Muscle of leg (tissue), 16 donors: ENCODE measurements at places on chromosomes 4 and X.

GRCh38 chr4:104129243-104129642 is 365.5 kb downstream of the CXXC4 start:
- DNase-seq: no peak

DNA sequence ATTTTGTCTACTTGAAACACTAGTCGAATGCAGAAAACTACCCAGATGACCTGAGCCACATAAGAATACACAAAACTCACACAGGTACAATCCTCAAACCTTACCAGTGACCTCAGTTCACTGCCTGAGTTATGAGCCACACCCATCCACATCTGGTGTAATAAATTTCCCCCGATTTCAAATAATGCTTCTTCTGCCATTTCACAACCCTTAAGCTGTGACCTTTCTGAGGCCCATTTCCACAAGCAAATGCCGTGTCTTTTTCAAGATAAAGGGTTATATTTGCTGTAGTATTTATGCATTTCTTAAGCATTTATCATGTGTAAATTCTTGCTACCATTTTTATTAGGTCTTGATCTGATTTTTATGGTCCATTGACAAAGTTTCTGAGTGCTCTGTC is 1.8 kb upstream of the ARHGEF38 start:
- no peak for DNase-seq

DNA sequence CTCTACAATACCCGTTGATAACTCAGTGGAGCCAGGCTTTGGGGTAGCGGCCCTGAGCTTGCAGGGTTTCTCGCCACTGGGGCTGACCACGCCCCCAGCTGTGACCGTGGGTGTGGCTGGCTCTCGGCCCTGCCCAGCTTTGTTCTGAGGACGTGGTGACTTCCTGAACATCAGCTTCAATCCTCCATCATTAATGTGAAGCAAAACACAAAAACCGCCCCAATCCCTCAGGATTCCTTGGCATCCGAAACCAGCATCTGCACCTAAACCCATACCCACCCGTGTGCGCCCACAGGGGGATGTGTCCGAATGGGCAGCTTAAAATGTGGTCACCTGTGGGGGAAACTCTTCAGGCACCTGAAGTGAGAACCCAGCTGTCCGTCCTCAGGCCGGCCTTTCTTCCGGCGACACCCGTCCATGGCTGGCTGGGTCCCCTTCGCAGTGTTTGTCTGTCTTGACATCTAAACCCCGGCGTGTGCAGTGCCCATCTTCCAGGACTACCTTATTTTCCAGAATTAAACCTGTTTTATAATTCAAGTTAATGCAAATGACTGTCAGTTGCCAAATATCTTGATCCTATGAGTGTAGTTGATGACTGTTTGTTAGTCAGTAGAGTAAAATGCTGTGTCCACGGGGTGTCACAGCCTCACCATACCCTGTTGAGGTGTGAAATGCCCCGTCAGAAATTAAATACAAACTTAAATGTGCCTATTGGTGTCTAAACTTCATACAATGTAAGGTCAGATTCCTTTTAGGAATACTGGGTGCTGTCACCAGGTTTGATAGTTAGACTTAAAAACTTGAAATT is 27.3 kb downstream of the NELFA start:
- DNase-seq: no peak

DNA sequence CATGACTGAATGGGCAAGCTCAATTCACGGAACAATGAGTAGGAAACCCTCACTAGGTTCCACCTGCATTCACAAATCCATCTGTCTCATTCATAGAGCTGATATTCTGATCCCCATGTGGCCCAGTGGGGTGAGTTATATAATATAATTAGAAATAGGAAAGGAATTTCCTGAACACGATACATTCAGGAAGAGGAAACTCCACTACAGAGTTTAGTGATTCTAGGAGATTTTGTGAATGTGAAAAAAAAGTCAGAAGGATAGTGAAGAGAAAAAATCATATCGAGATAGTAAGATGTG is 471.2 kb downstream of the GASK1B start:
- DNase-seq: no peak

DNA sequence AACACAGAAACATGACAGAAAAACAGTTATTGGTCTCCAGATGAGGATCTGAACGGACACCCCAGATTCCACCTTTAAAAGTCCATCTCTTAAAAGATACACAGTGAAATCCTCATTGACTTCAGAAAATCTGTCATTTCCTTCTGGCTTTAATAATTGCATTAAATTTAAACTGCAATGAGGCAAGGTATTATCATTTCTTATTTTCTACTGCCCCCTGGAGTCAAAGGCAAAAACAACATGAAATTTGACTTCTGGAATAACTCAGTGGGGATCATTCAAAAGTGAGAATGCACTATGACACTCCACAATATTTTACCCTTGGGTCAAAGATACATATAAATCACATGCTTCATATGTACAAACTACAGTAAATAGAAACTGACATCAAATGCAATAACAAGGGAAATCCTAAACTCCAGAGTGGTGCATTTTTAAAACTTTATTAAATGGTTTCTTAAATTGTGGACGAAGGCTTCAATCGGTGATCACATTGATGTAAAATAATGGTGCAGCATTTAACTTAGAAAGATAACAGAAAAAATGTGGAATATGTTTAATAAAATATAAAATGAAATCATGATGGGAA is 56.4 kb upstream of the SPANXN1 start:
- DNase-seq: peak; percentile 17

- peak; percentile 75 for DNase-seq
Measured at GRCh38 chr4:10640561-10641201, 43.9 kb downstream of the CLNK start.

DNA sequence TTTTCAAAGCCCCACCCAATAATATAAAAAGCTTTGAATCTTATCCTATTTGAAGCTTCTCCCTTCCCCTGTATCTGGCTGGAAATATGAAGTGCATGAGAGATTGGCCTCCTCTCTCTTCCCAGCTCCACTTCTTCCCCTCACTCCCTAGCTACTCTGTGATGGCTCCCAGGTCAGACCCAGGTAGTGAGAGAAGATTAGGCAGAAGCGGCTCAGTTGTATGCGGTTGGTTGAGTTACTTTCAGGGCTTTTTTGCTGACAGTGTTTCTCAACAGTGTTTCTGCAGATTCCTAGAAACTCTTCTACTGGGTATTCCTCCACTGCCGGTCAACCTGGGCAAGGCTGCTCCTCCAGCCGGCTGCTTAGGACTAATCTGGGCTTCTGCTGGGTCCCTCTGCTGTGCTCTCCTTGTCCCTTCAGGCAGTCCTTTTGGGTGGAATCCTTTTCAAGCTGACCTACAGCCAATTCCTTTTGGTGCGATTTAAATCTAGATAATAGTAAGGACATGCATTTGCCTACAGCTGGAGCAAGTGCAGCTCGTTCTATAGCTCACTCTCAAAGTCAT is 87.4 kb upstream of the SLC7A11 start:
- no peak for DNase-seq

DNA sequence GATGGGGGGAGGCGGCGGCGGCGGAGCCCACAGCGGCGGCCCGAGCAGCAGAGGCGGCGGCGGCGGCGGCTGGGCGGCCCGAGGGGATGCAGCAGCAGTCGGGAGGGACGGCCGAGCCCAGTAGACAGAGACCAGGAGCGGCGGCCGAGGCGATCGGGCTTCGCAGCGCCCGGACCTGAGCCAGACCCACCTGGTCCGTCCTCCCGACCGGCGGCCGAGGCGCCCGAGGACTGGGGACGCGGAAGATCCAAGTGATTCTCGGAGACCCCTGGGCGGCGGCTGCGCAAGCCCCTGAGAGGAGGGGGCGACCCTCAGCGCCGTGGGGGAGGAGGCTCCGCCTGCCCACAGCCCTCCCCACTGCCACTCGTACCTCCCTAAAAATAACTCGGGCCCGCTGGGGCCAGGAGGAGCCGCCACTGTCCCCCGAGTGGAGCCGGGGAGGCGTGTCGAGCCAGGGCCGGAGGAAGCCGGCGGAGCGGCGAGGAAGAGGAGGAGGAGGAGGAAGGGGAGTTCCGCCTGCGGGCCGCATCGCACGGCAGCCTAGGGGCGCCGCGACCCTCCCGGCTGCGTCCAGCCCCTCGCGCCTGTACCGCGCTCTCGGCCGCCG is 608 bp downstream of the RAPGEF2 start:
- peak; percentile 70 for DNase-seq

GRCh38 chrX:38882894-38883626 is 81.8 kb downstream of the MID1IP1 start:
- DNase-seq: no peak

DNA sequence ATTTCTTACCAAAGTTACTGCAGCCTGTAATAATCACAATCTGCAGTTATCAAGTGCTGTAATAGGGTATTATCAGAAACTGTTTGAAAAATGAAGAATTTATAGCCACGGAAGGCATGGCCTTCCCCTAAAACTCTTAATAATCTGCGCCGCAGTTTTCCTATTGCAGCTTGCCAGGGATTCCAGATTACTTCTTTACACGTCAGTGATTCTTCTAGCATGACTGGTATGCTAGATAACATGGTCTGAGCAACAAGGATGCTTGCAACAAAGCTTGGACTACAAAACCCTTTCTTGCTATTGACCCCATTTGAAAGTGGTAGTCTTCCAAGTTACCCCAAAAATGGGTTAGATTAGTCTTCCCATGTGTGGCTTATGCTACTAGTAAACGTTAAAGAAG is 47.2 kb upstream of the GK2 start:
- no peak for DNase-seq

GRCh38 chrX:115561605-115562479 is 868 bp downstream of the PLS3 start:
- DNase-seq: peak; percentile 68

DNA sequence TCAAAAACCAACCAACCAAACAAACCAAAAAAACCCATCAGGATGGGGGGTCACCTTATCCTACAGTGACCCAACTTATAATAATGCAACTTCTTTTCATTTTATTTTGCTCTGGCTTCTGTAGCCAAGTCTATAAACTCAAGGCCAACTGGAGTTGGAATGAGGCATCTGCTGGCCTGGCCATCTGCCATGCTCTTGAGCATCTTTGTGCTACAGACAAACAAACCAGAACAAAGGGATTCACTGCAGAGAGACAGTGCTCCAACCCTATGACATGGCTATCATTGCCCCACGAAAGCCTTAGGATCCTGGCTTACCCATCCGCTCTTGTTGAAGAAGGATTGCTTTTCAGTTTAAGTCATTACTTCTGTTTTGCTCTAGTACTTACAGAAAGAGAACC is 49.2 kb upstream of the SCRG1 start:
- DNase-seq: peak; percentile 89

GRCh38 chrX:10367406-10367805 is 210.6 kb downstream of the CLCN4 start:
- DNase-seq: peak; percentile 89

DNA sequence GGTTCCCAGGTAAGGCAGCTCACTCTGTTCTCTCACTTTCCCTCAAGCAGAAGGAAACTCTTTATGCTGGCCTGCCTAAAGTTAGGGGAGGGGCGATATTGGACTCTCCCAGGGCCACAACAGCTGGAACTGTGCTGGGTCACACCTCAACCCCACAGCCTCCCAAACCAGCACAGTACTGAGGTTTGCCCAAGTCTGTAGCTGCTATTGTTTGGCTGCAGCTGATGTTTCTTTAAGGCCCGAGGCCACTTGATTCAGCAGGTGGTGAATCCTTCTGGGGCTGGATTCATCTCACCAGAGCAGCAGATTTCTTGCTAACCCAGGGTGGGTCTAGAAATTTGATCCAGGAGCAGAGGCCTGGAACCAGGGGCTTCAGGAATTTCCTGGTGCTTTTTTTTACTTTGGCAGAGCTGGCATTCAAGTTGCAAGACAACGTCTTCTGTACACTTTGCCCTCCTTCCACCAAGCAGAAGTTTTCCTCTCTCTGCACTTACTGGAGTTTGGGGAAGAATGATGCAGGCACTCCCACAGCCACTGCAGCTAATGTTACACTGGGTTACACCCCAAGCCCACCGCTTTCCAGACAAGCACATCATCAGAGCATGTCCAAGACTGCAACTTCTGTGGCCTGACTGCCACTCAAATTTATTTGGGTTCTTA is 544.7 kb upstream of the NDST4 start:
- DNase-seq: no peak

GRCh38 chr4:174650711-174651355 is 128.5 kb upstream of the HPGD start:
- no peak for DNase-seq

DNA sequence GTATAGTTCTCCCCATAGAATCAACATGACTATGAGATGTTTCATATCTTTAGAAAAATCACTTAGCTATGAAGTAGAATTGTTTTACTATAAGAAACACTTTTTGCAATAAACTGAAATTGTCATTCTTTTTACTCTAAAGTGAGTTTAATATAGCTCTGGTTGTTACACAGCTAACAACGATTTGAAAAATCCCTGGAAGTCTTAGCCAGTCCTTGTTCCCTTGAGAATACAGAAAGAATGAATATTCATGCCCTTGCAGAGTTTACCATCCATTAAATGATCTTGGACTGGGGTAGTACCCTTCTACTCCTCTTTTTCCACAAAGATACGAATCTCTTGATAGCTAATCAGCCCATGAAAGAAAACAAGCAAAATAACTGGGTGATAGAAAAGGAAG is 141.8 kb downstream of the JADE1 start:
- no peak for DNase-seq

GRCh38 chr4:143431526-143432257 is 81.8 kb upstream of the SMARCA5 start:
- DNase-seq: no peak

- DNase-seq: no peak
Measured at GRCh38 chr4:18980516-18981233, 959.1 kb upstream of the LCORL start.

GRCh38 chrX:153867139-153867538 is 18.8 kb downstream of the L1CAM start:
- no peak for DNase-seq

GRCh38 chrX:131359611-131360010 is 70.5 kb upstream of the IGSF1 start:
- DNase-seq: peak; percentile 29

DNA sequence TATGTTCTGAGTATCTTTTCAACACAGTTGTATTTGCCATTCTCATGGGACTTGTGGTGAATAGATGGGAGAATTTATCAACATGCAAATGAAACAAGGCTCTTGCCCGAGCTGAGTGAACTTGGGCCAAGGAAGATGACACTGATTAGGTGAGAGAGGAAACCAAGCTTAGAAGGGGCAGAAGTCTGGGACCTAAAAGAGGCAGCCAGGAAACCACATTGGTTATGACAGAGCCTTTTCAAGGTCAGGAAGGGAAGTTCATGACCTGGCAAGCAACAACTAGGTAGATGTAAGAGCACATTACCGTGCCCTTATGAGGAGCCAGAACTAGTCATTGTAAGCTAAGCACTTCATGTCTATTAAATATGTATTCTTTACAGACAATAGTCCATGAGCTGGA is 590.3 kb downstream of the PACRGL start:
- no peak for DNase-seq

DNA sequence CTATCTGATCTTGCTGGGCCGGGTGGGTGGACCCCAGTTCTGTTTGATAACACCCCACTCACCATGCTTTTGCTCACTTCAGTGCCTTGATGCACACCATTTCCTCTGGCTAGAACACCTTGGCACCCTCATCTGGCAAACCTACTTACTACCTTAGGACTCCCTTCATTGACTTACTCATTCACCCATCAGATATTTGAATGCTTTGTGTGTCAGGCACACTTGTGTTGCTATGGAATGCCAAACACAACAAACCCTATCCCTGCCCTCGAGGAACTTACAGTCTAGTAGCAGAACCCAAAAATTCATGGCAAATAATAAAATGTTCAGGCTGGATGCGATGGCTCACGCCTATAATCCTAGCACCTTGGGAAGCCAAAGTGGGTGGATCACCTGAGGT is 13.9 kb downstream of the CCNG2 start:
- DNase-seq: no peak
